ENCODE measurements at places on chromosomes 6 and 20.

DNA sequence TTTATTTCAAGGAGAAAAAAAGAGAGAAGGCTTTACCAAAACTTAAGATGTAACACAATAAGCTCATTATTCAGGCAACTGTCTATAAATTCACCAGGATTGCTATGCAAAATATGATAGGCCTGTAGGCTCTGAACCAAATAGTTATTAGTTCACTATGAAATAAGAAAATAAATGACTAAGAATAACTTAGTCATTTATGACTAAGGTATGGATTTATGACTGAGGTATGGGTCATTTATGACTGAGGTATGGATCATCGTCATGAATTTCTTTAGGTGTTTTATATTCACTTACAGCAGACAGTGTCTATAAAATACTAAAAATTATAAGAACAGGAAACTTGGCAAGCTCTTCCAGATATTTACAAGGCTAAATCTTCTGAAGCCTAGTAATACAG is 52.1 kb upstream of the SNX9 start:
- DNase-seq: no peak

- no peak for DNase-seq
Measured at GRCh38 chr20:3786126-3786484, 435 bp downstream of the CENPB start.

DNA sequence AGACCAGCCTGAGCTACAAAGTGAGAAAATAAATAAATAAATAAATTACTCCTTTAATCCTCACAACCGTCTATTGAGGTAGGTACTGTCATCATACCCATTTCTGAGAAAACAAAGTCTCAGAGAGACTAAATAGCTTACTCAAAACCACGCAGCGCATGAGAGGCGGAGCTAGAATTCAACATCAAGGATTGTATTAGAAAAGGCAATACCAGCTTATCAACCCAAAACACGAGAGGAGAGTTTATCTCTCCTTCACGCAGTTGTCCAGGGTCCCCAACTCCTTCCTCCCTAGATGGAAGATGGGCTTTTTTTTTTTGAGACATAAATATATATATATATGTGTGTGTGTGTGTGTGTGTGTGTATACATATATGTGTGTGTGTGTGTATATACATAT is 12.2 kb downstream of the HNF4A start:
- no peak for DNase-seq

- peak; percentile 17 for DNase-seq
Measured at GRCh38 chr6:162856885-162857284, 129.1 kb downstream of the PACRG start.

DNA sequence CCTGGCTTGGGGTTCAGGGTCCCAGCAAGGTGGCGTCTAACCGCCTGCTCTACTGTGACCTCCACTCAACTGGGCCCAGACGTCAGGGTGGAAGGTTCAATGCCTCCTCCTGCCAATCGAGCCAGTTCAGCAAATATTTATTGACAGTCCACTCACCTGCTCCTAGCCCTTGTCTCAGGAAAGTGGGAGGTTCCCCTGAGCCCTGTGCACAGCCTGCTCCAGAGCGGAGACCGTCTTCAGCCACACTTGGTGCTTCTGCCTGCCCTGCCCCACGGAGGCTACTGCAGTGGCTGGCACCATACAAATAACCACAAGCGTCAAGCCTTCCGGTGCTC is 6.1 kb downstream of the CCDC167 start:
- no peak for DNase-seq

- no peak for DNase-seq
Measured at GRCh38 chr6:65760285-65760684, 53.3 kb upstream of the EYS start.

GRCh38 chr6:69232496-69232895 is 564.3 kb downstream of the LMBRD1 start:
- DNase-seq: no peak

DNA sequence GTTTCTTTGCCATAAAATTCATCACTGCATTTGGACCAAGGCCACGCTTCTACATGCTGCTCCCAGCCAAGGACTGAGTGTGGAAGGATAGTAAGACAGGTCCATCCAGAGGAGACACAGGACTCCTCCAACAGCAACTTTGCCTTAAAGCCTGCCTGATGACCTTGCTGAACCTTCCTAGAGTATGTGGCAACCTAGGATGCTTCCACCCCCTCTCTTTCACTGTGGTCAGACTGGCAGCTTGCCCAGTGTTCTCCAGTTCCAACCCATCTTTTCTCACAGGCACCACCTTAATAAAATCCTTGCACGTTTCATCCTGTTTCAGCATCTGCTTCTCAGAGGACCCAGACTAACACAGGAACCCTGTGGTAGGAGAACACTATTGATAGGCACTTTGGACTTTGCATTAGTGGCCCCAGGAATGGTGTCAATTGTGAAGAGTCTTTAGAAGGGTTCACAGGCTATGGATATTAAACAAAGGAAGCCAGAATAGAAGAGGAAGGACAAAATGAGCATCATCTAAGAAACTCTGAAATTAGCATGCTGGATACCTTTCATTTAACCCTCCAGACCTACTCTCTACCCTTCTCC is 2.4 kb upstream of the PKHD1 start:
- DNase-seq: no peak

- DNase-seq: no peak
Measured at GRCh38 chr6:33592595-33593413, 12.7 kb upstream of the BAK1 start.

GRCh38 chr6:153231048-153231646 is 100.1 kb upstream of the RGS17 start:
- DNase-seq: peak; percentile 58
